ENCODE measurements at places on chromosomes 3 and 15.

- peak; percentile 12 for DNase-seq
Measured at GRCh38 chr3:57755368-57755675, 787 bp upstream of the SLMAP start.

DNA sequence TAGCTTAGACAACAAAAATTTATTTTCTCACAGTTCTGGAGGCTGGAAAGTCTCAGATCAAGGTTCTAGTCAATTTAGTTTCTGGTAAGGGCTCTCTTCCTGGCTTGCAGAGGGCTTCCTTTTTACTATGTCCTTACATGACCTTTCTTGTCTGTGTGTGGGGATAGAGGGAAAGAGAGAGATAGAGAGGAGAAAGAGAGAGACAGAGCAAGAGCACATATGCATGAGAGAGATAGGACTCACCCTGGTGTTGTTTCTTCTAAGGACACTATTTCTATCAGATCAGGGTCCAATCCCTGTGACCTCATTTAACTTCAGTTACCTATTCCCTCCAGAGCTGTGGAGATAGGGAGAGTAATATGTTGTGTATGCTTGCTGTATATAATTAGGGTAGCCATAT lies 44.9 kb upstream of the TEX9 start:
- no peak for DNase-seq

- DNase-seq = peak; percentile 71
Measured at GRCh38 chr15:64246364-64247189, 83.8 kb upstream of the PPIB start.

- no peak for DNase-seq
Measured at GRCh38 chr3:32406486-32407408, 15.1 kb downstream of the CMTM7 start.

DNA sequence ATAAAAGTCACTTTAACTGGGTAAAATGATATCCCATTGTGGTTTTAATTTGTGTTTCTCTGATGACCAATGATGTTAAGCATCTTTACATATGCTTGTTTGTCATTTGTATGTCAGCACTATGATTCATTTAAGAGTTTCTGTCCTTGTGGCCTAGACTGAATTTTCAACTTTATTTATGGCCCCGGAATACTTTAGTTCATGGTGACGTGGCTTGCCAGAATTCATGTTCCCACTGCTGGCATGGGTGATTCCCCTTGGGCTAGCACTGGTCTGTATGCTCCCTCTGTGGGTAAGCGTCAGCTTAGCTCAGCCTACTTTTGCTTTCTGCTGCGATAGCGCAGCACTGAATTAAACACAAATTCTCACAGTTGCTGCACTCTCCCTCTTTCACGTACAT lies 436.3 kb upstream of the SGO1 start:
- DNase-seq = no peak

DNA sequence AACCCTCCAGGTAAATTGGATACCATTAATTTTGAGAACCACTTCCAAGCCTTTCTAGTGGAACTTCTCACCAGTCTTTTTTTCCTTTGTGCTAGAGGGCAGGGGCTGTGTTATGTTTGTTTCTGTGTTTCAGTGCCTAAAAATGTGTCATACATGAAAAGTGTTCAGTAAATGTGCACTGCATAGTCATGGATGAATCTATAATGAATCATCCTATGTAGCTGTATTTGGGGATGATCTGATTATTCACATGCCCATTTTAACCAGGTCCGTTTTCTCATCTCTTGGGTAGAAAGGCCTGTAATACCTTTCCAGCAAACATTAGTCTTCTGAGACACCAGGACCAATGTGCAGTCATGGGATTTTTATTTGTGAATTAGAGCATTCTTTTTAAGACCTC lies 583.0 kb upstream of the GOLIM4 start:
- DNase-seq = no peak

DNA sequence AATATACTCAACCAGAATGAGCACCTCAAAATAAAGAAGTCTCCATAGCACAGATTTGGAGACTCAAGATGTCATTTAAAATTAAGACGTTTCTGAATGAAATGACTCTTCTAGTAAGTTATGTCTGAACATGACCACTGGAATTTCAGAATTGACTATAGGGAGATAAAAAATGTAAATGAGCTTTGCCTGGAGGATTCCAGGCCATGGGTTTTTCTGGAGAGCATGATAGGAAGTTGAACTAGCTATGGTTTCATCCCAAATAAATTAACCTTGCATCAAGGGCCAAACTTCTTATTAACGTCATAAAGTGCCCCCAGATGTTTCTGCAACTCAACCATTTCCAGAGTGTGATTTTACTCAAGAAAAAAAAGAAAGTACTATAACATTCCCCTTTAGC lies 222.6 kb upstream of the NR2F2 start:
- no peak for DNase-seq

DNA sequence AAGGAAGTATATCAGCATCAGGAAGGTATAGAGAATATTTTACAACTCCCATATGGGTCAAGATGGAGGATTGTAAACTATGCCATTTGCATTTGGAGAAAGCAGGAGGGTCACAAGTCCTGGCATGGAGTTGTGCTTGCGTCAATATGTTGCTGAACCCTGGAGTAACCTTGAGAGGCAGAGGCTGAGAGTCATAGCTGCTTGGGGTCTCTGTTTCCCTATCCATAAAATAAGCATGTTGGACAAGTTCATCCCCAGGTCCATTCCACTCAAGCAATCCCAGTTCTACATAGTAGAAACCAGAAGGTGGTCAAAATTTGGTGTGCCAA lies 273.6 kb downstream of the MECOM start:
- no peak for DNase-seq

- DNase-seq = no peak
Measured at GRCh38 chr3:133426721-133427120, 26.9 kb downstream of the BFSP2 start.

DNA sequence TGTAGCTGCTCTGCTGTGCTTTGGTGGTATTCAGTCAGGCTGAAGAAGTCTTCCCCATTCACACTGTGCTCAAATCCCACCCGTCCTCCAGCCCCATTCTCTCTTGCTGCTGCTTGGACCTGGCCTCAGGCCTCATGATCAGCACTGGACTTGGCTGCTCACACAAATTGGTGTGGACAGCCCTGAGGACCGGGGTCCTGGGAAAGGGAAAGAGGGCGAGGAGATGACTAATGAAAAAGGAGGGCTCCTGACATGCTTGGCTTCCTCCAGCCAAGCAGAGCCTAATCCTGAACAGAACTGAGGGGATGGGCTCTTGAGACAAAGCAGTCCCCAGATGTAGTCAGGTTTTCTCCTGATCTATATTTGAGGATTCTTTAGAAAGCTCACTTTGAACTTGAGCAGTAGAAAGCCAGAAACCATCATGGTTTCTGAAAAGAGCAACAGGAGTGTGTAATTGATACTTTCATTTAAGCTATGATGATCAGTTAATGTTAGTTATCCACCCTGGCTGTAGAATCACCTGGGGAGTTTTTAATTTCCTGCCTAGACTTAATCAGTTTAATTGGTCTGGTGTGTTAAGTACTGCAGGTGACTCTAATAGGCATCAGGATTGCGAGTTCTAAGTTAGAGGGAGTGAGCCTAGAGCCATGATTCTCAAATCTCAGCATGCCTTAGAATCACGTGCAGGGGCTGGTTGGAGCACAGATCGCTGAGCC lies 79.4 kb upstream of the THBS1 start:
- DNase-seq = no peak

DNA sequence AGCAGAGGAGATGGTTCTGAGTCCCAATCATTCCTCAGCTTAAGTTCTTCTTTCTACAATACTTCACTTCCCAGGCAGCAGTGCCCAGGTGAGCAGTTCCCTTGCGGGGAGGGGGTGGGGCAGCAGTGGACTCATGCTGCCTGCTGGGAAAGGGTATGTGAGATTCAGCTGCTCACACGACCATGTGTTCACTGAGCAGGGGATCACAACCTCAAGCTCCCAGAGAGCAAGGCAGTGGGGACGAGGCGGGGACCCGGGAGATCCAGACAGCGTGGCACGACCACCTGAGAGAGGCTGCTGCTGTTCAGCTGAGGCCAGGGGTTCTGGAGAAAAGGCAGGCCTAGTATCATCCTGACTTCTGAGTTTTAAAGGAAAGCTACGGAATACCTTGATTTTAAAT lies 166.6 kb downstream of the XXYLT1 start:
- DNase-seq = no peak

DNA sequence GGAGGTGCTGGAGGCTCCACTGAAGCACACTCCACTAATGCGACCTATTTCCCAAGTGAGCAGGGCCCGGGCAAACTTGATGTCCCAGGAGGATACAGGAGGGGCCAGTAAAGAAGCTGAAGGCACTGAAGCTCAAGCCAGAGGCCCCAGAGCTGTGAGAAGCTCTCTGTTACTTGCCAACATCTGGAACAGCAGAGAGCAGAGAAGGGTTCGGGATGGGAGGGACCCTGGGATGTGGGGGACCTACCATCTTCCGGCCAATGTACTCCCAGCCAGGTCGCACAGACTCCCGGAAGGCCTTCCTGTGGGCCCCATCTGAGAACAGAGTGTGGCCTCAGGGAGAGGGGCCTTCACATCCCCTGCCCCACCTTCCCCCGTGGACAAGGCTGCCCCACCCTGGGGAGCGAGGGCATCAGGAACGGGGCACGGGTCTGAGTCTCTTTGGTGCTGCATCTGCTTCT lies 3.1 kb downstream of the HHATL start:
- DNase-seq = no peak

GRCh38 chr3:10193692-10194327 lies 29.1 kb downstream of the IRAK2 start:
- peak; percentile 23 for DNase-seq

GRCh38 chr15:39517122-39517855 lies 63.6 kb upstream of the THBS1 start:
- no peak for DNase-seq

DNA sequence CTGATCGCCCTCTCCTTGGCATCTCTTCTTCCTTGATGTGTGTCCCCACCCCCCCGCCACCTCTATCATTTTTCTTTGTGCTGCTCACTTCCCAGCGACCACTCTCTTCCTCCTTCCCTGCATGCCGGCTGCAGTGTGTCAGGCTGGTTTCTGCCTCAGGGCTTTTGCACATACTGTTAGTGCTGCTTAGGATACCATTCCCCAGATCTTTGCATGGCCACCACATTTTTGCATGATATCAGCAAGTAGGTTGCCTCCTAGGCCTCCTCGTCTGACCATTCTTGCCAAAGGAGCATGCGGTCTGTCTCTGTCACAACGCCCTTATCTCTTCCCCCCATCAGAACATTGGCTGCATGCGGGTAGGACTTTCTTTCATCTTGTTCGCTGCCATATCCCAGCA lies 12.5 kb downstream of the FBLN2 start:
- no peak for DNase-seq

DNA sequence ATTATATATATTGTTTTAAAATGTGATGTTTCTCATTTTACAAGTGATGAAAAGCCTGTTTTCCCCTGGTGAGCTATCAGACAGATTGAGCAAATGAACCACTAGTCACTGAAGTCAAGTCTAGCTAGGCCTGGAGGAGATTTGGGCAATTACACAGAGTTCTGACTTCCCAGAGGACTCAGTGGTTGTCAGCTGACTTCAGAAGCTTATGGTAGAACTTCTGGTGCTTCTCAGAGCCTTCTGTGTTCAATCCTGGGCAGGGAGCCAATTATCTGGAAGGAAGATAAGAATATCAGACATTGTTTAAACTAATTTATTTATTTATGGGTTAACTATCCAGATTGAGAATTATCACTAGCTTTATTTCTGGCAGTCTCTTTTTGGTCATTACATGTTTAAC lies 37.7 kb upstream of the NAALADL2 start:
- no peak for DNase-seq

GRCh38 chr15:44788748-44789147 lies 52.4 kb downstream of the TRIM69 start:
- peak; percentile 63 for DNase-seq

DNA sequence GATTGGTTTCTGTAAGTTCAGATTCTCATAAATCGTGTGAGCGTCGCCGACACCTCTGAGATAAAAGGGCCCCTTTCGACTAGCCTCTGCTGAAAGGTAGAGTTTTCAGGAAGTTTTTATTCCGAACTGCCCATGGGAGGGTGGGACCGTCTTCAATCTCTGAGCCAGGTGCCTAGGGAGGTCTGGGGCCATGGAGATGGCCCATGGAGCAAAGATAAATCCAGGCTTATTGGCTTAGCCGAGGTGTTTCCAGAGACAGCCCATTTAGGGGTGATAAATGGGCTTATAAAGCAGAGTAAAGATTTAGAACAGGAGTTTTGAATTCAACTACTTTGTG lies 442 bp downstream of the QTRT2 start:
- DNase-seq = no peak

GRCh38 chr3:80445053-80445452 lies 677.3 kb upstream of the ROBO1 start:
- DNase-seq = no peak

GRCh38 chr3:188191460-188191859 lies 37.5 kb downstream of the LPP start:
- no peak for DNase-seq

GRCh38 chr15:70241561-70242320 lies 144.0 kb upstream of the TLE3 start:
- DNase-seq = no peak

GRCh38 chr3:42535981-42536784 lies 33.7 kb downstream of the VIPR1 start:
- peak; percentile 60 for DNase-seq

- DNase-seq = no peak
Measured at GRCh38 chr3:175357758-175358157, 498.6 kb downstream of the NAALADL2 start.

DNA sequence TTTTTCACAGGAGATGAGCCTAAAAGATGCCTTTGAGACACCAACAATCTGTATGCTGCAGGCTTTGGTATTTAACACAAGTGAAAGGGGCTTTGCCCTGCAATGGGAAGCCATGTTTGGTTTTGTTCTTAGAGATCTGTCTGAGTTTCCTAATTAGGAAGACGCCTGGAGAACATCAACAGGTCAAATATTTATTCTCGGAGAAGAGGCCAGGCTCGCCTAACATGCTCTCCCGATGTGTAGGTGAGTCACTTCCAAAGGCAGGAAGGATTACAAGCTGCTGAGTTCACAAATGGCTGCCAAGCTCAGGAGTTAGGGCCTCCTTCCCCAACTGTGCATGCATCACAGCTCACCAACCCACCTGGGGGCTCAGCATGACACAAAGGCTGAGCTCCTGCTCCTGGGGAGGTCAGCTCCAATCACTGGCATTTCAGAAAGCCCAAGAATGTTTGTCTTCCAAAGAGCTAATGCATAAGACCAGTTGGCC lies 119.5 kb upstream of the PRICKLE2 start:
- no peak for DNase-seq

- no peak for DNase-seq
Measured at GRCh38 chr3:28682121-28682520, 333.5 kb upstream of the AZI2 start.

GRCh38 chr3:14516738-14517345 lies 23.3 kb downstream of the GRIP2 start:
- no peak for DNase-seq

DNA sequence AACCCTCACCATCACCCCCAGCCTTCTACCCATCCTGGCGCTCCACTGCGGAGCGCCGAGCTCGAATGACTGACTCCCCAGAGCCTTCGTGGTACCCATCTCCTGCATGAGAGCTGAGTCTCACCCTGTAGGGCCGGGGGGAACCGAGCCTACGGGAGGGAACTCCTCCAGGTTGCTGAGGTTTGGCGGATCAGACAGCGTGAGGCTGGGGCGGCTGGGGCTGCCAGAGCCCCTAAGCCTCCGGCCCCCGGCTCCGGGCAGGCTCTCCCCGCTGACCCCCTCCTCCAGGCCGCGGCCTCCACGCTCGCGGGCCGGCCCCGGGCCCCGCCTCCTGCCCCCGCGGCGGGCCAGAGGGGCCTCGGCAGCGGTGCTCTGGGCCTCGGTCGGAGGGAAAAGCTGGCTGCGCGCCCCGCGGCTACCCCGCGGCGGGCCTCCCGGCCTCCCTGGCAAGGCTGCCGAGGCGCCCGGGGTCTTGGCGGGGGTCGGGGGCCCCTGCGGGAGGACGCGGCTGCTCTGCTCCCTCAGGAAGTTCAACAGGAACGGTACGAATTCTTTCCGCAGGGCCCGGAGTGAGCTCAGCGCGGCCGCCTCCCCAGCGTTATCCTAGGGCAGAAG lies 643 bp downstream of the CDAN1 start:
- peak; percentile 30 for DNase-seq

Measured in stimulated activated CD4-positive, alpha-beta T cell treated with anti-CD3 and anti-CD28 coated beads, Interleukin-15, amount 100 ng/mL, for 24 hours (primary cell).